ENCODE measurements at places on chromosomes 1 and 21. TPM values are rescaled to one million over a fixed set of nuclear protein-coding genes. Genes with fewer than 3 reads are reported as not detected.

Gene CHRNB2
- total RNA-seq = not detected

Gene GCSAML
- total RNA-seq = 2.7 TPM

Gene KDM5B
- 57.3 TPM for total RNA-seq

Gene ASCL5
- 0.29 TPM for total RNA-seq

Gene CCDC24
- total RNA-seq = 5.3 TPM

Gene LDLRAD1
- 0.41 TPM for total RNA-seq

DNA sequence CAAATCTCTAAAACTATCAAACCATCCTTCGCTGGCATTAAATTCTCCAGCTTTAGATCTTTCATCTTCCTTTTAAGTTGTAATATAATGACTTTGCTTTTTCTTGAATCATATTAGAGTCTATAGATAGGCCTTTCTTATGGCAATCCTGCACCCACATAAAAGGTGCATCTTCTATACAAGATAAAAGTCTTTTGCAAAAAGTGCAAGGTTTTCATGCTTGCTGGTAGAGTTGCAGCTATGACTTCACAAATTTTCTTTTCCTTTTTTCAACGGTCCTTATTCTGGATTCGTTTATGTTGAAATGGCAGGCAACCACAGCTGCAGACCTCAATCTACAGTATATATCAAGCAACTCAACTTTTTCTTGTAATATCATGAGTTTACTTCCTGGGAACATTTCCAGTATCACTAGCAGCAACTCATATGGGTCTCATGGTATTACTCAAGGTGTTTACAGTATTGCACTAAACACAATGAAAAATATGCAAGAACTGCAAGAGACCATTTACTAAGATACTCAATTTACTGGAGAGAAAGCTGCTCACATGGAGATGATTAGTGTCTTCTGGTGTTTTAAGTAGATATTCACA is 22.1 kb downstream of the OMA1 start:
- no peaks in the 10 kb centered on the region for H3K36me3 ChIP-seq
- no peak for DNase-seq
- no peaks in the 10 kb centered on the region for H3K27me3 ChIP-seq
- H3K4me1 ChIP-seq = no peaks in the 10 kb centered on the region
- no peak overlapping the region for H3K4me3 ChIP-seq
- H3K27ac ChIP-seq = no peak overlapping the region

DNA sequence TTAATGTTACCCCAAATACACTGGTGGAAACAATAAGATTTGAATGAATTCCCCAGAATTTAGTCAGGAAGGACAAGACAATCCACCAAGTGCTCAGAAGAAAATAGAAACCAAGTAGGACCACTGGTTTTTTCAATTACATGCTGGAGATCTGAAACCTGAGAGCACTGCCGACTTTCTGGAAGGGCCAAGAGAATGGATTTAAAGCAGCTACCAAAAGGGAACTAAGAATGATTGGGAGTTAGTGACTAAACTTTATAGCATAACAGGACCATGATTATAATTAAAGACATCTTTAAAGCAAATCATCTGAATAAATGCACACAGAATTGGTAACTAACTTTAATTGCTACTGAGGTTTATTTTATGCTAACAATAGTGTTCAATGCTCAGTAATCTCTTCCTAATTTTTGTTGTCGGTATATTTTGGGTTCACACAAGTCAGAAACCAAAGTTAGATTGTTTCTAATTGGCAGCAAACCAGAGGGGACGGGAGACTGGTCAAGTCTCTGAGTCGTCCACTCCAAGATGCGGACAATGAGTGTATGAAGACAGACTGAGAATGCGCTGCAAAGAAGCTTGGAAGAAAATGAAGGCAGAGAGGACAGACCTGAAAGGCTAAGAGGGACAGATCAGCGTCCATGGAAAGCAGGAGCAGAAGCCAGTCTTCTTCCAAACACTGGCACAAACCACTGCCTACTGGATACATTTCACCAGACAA is 2.3 kb upstream of the RGS13 start:
- H3K27ac ChIP-seq = no peak overlapping the region
- H3K4me1 ChIP-seq = no peaks in the 10 kb centered on the region
- H3K27me3 ChIP-seq = no peaks in the 10 kb centered on the region
- DNase-seq = no peak
- H3K36me3 ChIP-seq = no peaks in the 10 kb centered on the region

- H3K27me3 ChIP-seq = no peaks in the 10 kb centered on the region
- DNase-seq = no peak
- no peaks in the 10 kb centered on the region for H3K4me1 ChIP-seq
- peaks cover 66% of the 10 kb centered on the region for H3K36me3 ChIP-seq
- no peak overlapping the region for H3K4me3 ChIP-seq
These were observed 26.1 kb downstream of the TOR3A start for GRCh38 chr1:179107706-179108629.

DNA sequence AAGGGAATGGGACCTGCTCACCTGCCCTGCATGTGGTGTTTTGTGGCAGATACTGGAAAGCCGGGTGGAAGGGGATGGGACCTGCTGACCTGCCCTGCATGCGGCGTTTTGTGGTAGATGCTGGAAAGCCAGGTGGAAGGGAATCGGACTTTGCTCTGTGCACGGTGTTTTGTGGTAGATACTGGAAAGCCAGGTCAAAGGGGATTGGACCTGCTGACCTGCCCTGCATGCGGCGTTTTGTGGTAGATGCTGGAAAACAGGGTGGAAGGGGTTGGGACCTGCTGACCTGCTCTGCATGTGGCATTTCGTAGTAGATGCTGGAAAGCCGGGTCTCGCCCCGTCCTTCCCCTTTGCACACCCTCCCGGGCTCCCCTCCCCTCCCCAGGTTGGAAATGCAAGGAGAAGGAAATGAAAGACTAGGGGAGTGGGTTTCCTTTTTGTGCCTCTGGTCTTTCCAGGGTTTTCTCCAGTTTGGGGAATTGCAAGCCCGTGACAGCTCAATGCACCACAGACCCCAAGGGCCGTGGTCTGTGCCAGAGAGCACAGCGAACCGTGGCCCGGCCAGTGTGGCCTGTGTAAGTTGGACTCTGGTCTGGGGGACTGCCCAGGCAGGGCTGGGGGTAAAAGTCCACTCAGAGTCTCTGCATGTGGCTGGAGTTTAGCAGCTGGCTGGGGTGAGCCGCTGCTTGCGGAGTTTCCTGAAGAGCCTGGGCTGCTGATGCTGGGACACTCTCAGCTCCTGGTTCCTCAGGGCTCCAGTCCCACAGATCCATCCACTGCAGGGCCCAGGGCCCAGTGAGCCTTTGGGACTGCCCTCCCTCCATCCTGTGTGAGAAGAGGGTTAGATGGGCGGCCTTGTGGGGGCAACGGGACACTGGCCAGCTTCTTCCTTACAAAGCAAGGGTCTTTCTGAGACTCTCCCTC is 105.5 kb downstream of the CRYAA start:
- peaks cover 16% of the 10 kb centered on the region for H3K4me1 ChIP-seq
- no peak overlapping the region for H3K4me3 ChIP-seq
- DNase-seq = peak; percentile 55
- peaks cover 7% of the 10 kb centered on the region for H3K27me3 ChIP-seq
- H3K36me3 ChIP-seq = no peaks in the 10 kb centered on the region

DNA sequence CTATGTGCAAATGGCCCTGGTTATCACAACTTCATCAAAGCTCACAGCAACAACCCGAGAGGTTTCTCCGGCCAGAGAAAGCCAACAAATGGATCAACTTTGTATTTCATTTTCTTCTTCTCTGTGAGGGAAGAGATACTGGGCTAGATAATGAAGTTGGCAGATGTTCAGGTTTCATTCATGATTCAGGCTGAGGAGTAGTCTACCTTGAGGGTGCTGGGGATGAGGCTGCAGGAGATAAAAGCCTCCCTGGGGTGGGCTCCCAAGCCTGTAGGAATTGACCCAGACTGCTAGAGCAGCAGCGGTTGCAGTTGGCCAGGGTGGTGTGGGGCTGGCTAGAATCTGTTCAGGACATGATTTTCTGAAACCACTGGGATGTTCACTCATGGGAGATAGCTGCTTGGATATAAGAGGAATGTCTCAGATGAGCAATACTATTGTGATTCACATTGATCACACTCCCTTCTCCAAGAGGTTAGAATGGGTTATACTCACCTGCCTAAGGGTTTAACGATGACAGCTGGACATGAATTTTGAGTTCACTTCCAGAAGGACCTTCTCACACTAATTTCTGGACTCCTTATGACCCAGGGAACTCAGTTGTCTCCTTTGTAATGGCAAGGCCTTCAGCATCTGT is 64.0 kb downstream of the SYT6 start:
- H3K4me3 ChIP-seq = no peak overlapping the region
- no peak overlapping the region for H3K27ac ChIP-seq
- no peaks in the 10 kb centered on the region for H3K36me3 ChIP-seq
- no peaks in the 10 kb centered on the region for H3K4me1 ChIP-seq
- no peak for DNase-seq

DNA sequence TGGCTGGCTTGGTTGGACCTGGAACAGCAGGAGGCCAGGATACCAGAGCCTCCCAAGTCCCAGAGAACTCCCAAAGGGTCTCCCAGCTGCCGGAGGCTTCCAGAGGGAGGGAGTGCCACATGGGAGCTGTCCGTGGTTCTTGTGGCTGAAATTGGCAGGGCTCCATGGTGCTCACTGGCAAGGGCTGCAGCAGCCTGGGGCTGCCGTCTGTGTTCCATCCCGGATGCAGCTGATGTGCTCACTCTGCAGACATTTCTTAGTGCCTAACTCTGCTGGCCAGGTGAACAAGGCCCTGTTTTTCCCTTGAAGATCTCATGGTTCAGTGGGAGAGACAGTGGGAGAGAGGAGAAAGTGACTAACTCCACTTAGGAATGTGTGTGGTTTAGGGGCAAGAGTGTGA is 261.1 kb downstream of the CAMTA1 start:
- H3K27me3 ChIP-seq = peaks cover 10% of the 10 kb centered on the region
- no peaks in the 10 kb centered on the region for H3K4me1 ChIP-seq
- H3K36me3 ChIP-seq = no peaks in the 10 kb centered on the region
- DNase-seq = no peak

GRCh38 chr1:86706018-86706635 is 1.8 kb downstream of the SH3GLB1 start:
- H3K36me3 ChIP-seq = no peaks in the 10 kb centered on the region
- H3K4me1 ChIP-seq = peaks cover 57% of the 10 kb centered on the region
- peak overlapping the region; percentile 99 for H3K27ac ChIP-seq
- H3K4me3 ChIP-seq = peak overlapping the region; percentile 81
- no peaks in the 10 kb centered on the region for H3K27me3 ChIP-seq

DNA sequence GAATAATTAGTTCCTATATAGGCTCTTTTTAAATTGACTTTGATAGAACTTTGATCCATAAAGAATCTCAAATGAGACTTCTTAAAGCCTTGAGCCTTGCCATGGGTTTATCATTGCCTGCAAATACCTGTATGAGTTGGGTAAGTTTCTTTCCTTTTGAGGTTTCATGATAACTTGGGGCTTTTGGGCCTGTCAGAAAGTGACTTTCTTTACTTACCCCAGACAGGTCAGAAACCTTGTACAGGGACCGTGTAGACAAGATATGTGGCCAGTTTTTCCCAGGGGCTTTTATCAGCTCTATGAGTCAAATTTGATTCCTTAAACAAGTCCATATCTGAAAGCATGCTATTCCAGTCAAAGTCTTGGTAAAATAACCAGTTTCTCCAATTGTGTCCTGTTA is 17.3 kb downstream of the KCTD3 start:
- peaks cover 30% of the 10 kb centered on the region for H3K36me3 ChIP-seq
- H3K4me3 ChIP-seq = no peak overlapping the region
- H3K27me3 ChIP-seq = no peaks in the 10 kb centered on the region
- no peak overlapping the region for H3K27ac ChIP-seq
- no peak for DNase-seq

DNA sequence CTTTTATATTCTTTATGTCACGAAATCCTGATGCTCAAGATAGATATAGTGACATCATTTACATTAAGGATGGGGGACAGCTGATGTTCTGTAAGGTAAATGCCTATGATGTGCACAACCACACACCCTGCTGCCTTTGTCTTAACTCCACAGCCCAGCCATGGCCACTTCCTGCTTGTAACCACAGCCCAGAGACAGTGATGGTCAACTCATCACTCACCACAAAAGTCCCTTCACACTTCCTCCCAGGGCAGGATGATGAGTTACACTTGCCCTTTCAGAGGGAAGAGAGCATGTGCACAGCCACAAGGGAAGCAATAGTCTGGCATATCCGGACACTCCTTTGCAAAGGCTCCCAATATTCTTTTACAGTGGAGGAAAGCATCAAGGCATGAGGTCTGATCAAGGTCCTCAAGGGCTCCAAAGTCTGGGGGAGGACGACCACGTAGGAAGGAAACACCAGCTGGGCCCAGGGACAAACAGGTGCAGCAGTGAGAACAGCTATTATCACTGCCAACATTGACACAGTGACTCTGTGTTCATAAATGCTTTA is 53.8 kb downstream of the PLPP3 start:
- peaks cover 37% of the 10 kb centered on the region for H3K4me1 ChIP-seq
- no peak for DNase-seq
- no peak overlapping the region for H3K27ac ChIP-seq
- H3K36me3 ChIP-seq = peaks cover 41% of the 10 kb centered on the region
- no peak overlapping the region for H3K4me3 ChIP-seq

GRCh38 chr21:31182231-31183140 is 144.2 kb upstream of the KRTAP19-8 start:
- no peaks in the 10 kb centered on the region for H3K36me3 ChIP-seq
- no peak overlapping the region for H3K27ac ChIP-seq

GRCh38 chr1:1894354-1895059 is 3.6 kb upstream of the GNB1 start:
- H3K27me3 ChIP-seq = no peaks in the 10 kb centered on the region
- peaks cover 11% of the 10 kb centered on the region for H3K4me1 ChIP-seq
- H3K36me3 ChIP-seq = no peaks in the 10 kb centered on the region
- no peak overlapping the region for H3K4me3 ChIP-seq
- no peak overlapping the region for H3K27ac ChIP-seq

DNA sequence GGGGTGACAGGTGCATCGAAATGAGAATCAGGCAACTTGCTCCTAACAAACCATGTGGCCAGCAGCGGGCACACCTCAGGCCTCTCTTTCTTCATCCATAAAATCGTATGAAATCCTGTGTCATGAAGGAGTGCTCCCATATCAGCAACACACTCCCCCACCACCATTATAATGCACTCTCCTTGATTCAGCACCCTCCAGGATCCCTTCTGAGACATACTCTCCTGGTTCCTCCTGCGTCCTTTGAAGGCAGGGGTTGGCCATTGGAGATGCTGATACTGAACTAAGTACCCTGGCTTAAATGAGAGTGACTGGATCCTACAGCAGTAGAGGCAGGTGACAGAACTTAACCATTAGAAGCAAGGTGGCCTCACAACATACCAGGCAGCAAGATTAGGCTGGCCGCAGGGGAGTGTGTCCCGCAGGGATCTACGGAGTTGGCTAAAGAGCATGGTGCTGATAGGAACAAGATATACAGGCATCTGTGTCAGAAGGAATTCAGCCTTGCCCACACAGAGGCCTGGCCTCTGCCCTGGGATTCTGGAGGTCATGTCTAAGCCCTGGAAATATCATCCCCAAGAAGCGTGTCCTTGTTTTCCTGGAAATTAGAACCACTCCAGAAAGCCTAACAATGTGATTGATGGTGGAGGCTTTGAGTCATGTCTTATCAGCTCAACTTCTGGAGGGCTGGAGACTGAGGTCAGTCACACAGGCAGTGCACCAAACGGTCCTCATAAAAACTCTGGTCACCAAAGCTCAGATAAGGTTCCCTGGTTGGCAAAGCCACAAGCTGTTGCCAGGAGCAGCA is 16.8 kb downstream of the S100A7A start:
- H3K4me1 ChIP-seq = no peaks in the 10 kb centered on the region
- H3K36me3 ChIP-seq = no peaks in the 10 kb centered on the region
- no peak overlapping the region for H3K4me3 ChIP-seq
- DNase-seq = no peak

- no peak for DNase-seq
- no peak overlapping the region for H3K27ac ChIP-seq
- no peak overlapping the region for H3K4me3 ChIP-seq
- H3K4me1 ChIP-seq = peaks cover 9% of the 10 kb centered on the region
- no peaks in the 10 kb centered on the region for H3K27me3 ChIP-seq
These were observed 3.4 kb upstream of the HEYL start for GRCh38 chr1:39642796-39643195.
